ENCODE measurements at places on chromosomes 4 and X.

DNA sequence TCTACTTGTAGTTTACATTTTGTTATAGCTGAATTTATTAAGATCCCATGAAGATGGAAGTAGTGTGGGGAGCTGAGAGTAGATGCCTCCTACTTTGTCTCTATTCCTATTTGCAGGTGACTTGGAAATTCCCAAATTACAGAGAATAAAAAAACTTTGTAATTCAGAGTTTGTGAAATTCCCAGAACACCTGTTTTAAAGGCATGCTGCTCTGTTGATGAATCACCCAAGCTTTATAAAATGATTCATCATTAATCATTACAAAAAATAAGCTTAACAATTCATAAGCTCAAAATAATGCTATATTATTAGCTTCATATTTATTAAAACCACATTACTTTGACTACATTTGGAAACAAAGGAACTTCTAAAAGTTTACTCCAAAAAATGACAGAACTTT is 856.3 kb downstream of the RPA4 start:
- no peak for DNase-seq

- DNase-seq, result no peak
These were observed 133.7 kb downstream of the SOWAHB start for GRCh38 chr4:76764251-76764650.

GRCh38 chr4:136713140-136713539 is 819.2 kb downstream of the PCDH18 start:
- no peak for DNase-seq

DNA sequence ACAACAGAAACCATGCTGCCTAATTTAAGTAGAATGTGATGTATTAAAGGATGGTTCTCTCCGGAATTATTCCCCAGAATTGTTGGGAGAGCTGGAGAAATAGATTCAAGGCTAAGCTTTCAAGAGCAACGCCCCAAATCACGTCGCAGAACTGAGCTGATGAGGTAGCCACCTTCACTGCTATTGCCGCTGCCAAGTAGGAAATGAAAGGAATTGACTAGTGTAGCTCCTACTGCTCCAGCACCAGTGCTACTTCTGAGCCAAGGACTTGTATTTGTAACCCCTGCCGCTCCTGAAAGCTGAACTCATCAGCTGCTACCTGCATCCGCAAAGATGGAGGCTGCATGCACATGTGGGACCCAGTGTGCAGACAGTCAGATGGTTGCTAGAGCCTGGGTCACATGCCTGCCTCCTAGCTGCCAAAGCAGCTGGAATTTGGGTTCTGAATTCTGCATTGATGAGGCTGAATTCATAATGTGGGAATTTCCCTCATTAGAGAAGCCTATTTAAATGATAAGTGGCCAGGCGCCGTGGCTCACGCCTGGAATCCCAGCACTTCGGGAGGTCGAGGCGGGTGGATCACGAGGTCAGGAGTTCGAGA is 173.9 kb downstream of the PDGFRA start:
- DNase-seq, result no peak

DNA sequence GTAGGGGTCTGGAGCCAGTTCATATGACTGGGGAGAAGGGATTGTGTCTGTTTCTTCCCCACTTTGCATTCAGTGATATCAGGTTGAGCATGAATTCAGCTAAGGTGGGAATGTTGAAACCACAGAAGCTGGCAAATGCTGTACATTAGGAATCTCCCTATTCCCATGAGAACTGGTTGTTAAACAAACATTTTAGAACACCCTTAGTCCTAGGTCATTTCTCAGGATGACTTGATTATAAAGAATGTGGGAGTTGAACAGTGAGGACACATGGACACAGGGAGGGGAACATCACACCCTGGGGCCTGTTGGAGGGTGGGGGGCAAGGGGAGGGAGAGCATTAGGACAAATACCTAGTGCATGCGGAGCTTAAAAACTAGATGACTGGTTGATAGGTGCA is 62.6 kb upstream of the LIMCH1 start:
- no peak for DNase-seq

- no peak for DNase-seq
These were observed 284.2 kb downstream of the RCHY1 start for GRCh38 chr4:75229806-75230570.

- no peak for DNase-seq
These were observed 3.2 kb downstream of the DGKQ start for GRCh38 chr4:970046-970745.

- DNase-seq, result no peak
These were observed 5.0 kb downstream of the ARFIP1 start for GRCh38 chr4:152784490-152785350.

DNA sequence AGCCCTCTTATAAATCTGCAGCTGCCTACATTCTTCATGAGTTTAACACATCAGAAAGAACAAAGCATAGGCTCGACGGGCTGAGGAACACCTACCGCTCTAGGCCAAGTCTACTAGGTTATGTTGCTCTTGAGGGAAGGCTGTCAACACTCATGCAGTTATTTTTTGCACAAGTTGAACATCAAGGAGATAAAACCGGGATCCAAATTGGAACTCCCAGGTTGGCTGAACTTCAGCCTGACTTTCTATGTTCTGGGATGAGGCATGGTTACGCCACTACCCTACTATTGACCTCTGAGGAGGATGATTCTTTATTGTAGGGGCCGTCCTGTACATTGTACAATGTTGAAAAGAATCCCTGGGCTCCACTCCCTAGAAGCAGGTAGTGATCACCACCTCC is 37.3 kb upstream of the ARSH start:
- DNase-seq, result no peak

DNA sequence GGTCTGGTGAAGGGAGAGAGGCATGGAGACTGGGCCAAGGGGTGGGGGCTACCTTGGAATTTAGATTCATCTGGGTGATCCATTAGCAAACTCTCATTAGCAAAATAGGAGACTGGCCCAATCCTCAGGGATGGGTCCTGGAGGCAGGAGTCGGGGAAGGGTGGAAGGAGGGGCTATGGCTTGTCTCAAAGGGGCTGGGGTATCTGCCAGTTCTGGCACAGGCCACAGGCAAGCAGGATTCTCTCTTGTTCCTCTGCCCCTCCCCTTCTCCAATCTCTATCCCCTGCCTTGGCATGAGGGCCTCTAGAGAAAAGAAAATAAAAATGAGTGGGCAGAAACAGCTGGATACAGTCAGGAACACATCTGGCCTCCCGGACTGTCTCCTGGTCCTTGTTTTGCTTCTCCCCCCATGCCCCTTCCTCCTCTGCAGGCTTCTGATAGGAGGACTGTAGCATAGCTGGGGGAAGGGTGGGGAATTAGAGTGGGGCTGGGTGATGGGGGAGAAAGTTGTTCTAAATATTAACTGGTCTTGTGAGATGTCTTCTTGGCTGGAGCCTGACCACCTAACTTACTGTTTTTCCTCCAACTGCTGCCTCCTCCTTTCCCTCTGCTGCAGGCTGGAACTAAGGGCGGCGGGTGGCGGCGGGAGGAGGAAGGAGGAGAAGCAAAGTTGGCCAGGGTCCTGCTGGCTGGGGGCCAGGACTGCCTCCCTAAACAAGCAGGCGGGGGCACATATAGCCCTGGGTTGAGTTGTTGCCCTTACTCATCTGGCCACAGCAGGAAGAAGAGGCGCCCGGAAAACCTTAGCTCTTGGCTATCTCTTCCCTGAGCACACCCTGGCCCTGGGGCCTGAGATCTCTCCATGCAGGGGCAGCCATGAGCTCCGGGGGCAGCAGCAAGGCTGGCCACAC is 53.3 kb upstream of the LAS1L start:
- DNase-seq, result no peak

GRCh38 chr4:118909173-118909956 is 20.7 kb downstream of the SYNPO2 start:
- no peak for DNase-seq

DNA sequence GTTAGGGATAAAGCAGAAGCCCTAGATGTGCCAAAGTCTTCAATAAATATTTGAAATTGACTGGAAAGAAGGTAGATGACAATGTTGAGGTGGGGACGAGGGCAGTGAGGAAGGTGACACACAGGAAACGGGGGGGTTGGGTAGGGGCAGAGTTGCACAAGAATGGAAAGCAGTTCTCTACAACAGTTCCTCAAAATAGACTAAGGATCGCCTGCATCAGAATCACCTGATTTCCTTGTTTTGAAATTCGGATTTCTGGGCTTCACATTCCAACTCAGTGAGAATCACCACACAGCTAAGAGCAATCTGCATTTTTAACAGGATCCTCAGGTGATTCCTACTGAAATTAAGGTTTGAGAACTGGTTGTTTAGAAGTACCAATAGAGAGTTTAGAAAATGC is 70.6 kb downstream of the ARFIP1 start:
- DNase-seq, result no peak

DNA sequence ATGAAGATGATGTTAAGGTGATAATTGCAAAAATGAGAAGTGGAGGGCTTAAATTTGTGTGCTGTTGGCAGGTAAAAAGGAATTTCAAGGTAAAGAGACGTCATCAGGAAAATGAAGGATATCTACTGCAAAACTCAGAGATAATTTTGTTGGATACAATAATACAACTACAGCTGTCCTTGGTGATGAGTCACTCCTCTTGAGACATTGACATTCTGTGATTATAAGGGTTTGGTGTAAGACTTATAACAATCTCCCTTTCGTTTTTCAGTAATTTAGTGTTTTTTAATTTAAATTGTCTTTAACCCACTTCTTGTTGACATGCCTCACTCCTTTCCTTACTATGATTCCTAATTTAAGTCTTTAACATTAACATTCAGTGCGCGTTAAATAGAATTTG is 1074.1 kb upstream of the SLIT2 start:
- DNase-seq, result no peak

GRCh38 chr4:102862747-102863146 is 6.0 kb upstream of the CISD2 start:
- no peak for DNase-seq

GRCh38 chr4:20195071-20195885 is 56.4 kb upstream of the SLIT2 start:
- DNase-seq, result no peak

DNA sequence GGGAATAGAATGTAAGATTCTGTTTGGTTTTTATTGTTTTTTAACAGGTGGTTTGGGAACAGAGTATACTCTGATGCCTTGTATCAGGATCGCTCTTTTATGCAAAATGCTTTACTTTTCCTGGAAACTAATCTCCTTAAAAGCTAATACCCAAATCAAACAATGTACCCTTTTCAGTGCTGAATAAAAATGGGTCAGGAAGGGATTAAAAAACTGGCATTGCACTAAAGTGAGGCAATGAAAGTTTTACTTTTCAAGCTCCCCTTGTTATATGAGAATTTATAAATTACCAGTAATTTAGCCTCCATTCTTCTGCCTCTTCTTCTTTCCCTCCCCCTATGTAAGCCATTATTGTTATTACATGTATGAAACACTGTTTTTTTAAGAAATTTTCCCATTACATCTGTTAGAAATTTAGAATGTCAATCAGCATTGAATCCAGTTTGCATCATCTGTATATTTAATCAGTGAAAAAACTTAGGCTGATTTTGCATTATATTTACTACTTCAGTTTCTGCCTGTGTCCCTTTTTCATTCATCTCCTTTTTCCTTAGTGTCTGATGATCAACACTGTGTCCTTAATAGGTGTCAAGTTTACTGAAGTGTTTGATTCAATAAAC is 89.7 kb upstream of the NPNT start:
- DNase-seq, result no peak

DNA sequence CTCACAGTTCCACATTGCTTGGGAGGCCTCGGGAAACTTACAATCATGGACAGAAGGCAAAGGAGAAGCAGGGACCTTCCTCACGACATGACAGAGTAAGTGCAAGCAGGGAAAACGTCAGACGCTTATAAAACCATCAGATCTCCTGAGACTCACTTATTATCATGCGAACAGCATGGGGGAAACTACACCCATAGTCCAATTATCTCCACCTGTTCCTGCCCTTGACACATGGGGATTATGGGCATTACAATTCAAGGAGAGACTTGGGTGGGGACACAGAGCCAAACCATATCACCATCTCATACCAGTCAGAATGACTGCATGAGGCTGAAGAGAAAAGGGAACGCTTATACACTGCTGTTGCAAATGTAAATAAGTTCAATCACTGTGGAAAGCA is 1066.9 kb upstream of the PCDH7 start:
- no peak for DNase-seq

DNA sequence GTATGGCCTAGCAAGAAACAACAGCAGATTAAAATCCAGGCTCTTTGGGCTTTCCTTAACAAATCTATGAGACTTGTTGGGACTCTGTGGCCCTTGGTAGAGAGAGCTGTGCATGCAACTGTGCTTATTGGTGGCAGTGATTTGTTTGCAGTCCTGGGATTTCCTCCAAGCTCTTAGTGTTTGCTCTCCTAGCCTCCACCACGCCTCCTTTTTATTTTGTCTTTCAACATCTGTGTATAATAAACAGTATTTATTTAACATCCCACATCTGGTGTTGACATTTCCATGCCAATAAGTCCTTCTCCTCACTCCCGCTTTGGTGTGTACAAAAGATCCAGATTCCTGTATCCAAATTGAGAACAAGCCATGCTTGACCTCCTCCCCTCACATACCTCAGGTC is 3.1 kb downstream of the TNMD start:
- no peak for DNase-seq

DNA sequence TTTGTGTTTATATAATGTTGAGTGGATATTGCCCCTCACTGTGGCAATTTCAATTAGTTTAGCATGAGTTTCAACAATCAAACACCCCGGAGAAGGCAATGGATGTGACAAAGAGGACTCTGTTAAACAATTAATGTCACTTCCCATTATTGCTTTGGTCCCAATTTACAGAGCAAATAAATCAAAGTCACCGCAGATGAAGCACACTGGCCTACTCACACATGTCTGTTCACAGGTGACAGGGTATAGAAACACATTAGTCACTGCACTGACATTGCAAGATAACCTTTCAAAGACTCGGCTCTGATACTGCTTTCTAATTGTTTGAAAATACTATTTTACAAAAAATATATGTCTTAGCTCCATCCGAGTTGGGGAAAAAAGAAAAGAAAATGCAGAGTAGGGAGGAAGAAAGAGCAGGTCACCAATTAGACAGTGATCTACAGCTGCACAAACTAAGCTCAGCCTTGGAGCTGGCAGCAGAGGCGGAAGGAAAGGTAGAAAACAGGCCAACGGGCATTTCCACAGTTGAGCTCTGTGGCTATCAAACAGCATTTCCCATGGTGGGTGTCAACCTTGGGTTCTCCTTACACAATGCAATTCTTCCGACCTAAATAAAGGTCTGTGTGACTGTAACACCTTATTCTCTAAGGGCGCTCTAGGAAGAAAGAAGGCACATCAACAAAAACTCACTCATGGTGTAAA is 53.9 kb downstream of the PPARGC1A start:
- no peak for DNase-seq

DNA sequence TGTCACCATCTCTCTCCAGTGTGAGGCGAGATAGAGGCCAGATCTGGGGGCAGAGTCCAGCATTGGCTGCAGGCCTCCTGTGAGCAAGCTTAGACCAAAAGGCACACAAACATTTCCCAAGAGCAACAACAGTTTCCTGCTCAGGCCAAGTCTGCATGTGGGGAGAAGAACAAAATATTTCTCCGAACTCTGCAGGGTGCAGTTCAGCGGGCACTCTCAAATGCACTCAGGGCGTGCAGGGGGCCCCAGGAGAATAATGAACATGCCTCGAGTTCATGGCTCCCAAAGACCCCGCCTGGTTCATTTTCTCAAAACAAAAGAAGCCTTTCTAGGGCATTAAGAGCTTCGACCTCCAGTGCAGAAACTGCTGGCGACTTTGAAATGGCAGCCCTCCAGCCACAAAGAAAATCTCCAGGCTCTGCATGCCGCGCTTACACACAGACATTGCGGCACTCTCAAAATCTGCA is 57.8 kb upstream of the HELT start:
- DNase-seq, result no peak

All from stimulated activated CD4-positive, alpha-beta T cell treated with anti-CD3 and anti-CD28 coated beads, Interleukin-1b, Interleukin-23, amount 100 ng/mL, for 1 hour (primary cell).